ENCODE measurements at places on chromosomes 2 and 18. TPM values are rescaled to one million over a fixed set of nuclear protein-coding genes. Genes with fewer than 3 reads are reported as not detected.

NT5C1B gene
- polyA plus RNA-seq = not detected

ABCG5 gene
- polyA plus RNA-seq = not detected

SP9 gene
- polyA plus RNA-seq = 0.14 TPM

CDH2 gene
- polyA plus RNA-seq = 0.08 TPM

GPR35 gene
- polyA plus RNA-seq = 0.58 TPM

KIAA2012 gene
- polyA plus RNA-seq = 0.03 TPM

REG1B gene
- polyA plus RNA-seq = 0.80 TPM

GPR45 gene
- not detected for polyA plus RNA-seq

INPP5D gene
- polyA plus RNA-seq = 2.4 TPM

KCMF1 gene
- 74.6 TPM for polyA plus RNA-seq

CFAP65 gene
- not detected for polyA plus RNA-seq

Data from psoas muscle (tissue), 8 donors.